ENCODE measurements at places on chromosomes 4 and X.

DNA sequence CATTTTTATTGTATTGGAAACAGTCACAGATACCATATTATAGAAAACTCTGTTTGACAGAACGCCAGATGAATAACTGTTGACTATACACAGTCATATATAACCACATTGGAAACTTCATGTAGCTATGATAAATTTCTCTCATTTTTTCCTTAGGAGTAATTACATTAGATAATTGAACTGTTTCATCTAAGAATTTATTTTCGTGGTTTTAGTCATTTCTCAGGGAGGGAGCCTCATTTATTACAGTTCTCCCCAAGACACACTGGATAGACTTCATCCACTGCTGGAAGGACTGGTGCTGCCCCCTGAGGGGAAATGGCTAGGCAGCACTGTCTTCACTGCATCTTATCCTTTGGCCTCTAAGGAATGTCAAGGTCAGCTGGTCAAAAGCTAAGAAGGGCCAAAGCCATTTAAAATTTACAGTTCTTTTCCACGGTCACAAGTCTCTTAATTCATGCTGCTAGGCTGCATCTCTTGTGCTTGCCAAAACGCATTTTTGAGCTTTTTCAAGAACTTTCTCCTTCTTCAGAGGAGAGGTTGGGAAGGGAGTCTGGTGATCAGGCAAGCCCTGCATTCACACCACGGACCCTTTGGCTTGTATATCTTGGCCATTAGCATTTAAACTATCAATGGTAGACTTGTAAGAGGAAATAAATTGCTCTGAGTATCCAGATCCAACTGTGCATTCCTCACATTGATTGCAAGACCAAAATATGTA is 145.1 kb downstream of the CBR4 start:
- DNase-seq = no peak

GRCh38 chr4:47852136-47852535 is 14.3 kb upstream of the CORIN start:
- no peak for DNase-seq

DNA sequence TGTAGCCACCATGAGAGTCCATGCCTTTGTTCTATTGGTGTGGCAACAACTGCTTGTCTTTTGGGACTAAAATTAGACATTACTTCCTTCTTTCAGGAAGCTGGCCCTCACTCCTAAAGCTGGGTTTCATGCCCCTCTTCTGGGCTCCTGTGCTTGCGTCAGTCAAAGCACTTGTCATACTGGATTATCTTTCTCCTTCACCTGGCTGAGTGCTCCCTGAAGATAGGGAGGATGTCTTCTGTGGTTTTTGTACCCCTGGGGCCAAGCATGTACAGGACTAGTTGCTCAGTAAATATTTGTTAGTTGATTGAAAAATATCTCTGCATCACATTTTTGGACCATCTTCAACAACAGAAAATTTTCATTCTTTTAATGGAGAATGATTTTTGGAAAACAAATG is 26.1 kb upstream of the LONRF3 start:
- DNase-seq = no peak

- DNase-seq = peak; percentile 47
These were observed 23.0 kb upstream of the SLC25A4 start for GRCh38 chr4:185119927-185120630.

DNA sequence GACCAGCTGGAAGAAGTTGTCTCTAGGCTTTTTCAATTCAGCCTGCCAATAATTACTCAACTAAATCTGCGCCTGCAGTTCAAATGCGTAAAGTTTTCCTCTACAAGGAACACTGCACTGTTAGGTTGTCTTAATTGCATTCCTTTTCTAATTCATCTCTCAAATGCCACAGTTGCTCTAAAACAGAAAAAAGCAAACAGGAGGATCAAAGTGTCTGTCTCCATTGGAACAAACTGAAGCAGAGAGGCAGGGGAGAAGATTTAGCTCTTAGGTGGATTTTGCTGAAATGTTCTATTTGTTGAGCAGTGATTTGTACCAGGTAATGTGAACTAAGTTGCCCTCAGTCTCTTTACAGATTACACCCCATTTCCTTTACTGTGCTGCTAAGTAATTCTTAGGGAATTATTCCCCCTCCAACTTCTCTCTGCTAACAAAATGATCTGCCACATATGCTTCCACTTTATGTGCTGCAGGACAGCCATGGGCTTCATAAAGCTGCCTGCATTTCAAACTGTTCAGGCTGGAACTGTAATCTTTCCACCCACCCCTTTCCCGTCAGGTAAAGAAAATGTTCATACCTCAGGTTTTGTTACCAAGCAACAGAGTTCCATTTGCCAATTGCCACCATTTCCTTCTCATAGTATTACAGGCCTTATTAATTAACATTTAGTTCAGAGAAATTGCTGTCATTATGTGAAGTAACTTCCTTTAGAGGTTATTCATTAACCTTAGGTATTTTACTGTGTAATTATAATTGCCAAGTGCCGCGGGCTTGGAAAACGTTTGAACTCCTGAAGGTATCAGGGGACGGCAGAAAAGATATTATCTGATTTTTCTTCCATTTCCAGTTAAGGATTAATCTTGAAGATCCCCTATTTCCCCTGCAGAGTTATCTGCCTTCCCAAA is 149.3 kb downstream of the SPRY1 start:
- no peak for DNase-seq

DNA sequence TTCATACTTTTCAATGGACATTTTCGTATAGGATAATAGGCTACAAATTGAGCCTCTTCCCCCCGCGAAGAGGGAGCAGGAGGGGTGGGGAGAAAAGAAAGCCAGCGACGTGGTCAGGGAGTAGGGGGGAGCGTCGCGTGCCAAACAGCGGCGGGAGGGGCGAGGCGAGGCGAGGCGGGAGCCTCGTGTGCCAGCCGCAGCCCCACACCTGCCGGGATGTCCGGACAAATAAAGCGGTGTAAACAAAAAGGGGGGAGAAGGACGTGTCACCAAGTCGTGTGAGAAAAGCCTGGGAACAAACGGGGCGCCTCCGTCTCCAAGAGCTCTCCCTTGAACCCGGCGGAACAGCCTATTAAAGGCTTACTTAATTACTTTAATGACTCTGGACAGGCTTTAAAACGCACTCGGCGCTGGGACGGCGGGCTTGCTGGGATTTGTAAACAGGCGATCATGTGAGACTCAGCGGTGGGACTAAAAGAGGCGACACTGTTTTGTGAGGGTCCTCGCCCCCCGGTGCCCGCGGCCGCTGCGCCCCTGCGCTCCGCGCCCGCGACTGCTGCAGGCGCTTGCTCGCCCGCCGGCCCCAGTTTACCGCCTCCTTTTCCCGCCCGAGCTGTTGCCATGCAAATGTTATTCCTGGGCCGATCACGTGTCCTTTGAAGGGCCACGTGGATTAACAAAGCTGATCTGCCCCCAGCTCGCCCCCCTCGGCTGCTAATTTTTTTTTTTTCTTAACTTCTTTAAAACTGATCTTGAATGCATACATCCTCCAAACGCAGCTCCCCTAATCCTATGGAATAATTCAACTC is at the start of gene HELT:
HELT (plus strand) TSS at position 527 of the 809 bp plus-strand sequence. CDS start 439 bp downstream, outside the sequence.
- DNase-seq = no peak

GRCh38 chr4:45033676-45034419 is 307.5 kb upstream of the GNPDA2 start:
- DNase-seq = peak; percentile 62

- DNase-seq = no peak
These were observed 44.9 kb downstream of the GPM6A start for GRCh38 chr4:175767150-175767549.

GRCh38 chrX:3712051-3712869 is 1.2 kb downstream of the PRKX start:
- DNase-seq = no peak

DNA sequence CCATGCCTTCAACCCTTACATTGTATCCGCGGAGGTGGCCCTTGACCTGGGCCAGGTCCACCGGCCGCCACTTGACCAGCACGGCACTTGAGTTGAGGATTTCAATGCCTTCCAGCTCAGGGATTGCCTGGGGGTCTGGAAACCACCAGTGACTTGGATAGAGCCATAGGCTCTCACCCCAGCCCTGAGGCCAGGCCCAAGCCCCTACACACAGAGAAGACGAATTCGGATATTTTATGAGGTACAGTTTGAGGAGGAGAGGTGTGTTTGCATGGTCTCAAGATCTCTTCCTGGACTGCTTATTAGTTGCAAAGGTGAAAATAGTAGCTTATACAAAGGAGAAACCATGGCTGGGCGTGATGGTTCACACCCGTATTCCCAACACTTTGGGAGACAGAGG is 20.3 kb downstream of the L1CAM start:
- no peak for DNase-seq

DNA sequence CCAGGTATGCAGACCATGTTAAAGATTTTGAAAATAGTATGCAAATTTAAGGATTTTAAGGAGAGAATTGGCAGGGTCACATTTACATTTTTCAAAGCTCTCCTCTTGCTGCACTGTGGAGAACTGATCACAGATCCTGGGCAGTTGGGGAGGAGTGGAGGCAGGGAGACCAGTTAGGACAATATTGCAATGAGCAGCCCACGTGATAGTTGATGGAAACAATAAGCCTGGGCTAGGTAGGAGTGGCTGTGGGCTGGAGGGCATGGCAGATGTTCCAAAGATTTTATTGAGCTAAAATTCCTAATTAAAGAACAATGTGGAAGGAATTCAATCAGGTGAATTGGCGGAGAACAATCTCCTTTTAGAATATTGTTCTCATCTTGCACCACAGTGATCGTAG is 50.6 kb downstream of the ENPEP start:
- DNase-seq = no peak

DNA sequence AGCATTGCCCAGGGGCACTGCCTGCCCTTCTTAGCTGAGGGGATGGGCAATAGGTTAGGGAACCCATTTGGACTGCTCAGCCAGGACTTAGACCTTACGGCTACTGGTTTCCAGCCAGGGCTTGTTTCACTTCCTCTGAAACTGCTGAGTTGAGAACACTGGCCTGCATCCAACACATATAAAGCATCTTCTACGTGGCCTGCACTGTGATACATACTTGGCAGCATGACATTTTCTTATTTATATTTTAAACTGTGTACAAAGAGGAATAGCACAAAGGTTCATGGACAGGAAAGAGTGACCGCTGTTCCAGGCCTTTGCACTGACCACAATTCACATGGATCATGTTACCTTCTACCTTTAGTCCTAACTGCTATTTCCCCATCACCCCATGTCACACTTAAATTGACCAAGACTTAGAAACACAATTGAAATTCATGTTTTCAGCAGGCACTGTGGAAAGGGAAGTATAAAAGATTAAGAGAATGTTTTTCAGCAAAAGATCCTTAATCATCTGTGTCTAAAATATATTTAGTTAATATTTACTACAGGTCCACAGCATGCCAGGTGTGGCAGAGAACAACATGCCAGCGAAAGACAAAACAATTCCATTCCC is 43.7 kb downstream of the NLGN4X start:
- DNase-seq = no peak

DNA sequence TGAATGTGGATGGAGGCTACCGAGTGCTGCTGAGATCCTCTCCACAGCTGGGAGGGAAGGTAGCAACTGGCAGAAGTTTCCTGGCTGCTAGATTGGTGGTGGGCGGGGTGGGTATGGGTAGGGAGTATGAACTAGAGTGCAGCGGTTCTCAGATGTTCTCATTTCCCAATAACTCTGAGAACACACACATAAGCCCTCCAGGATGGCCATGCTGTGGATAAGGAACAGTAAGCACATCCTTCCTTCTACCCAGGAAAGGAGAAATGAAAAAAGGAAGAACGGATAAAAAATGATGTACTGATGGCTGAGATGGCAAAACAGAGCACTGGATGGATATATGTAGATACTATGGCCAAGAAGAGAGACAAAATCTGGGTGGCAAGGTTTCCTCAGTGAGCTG is 116.0 kb downstream of the ZNF827 start:
- DNase-seq = no peak

DNA sequence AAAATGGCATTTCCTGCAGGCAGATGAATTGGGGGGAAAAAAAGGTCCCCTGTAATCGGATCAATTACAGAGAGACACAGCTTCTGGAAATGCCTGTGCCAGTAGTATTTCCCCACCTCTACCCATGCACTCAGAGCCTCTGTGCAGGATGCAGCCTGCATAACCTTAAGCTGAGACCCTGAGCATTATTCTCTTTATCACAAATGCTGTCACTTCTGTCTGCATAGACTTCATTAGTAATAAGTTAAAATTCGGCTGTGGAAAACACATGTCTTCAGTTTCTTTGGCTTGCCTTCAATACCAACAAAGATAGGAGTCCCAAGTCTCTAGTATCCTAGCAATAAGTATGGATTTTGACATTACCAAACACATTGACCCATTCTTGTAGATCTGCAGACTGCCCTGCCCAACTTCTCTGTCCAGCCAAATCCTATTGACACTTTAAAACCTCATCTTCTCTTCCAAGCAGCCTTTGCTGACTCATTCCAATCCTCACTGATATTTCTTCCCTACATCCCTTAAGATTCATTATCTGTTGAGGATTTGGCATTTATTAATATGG is 70.8 kb downstream of the LUZP4 start:
- DNase-seq = no peak

DNA sequence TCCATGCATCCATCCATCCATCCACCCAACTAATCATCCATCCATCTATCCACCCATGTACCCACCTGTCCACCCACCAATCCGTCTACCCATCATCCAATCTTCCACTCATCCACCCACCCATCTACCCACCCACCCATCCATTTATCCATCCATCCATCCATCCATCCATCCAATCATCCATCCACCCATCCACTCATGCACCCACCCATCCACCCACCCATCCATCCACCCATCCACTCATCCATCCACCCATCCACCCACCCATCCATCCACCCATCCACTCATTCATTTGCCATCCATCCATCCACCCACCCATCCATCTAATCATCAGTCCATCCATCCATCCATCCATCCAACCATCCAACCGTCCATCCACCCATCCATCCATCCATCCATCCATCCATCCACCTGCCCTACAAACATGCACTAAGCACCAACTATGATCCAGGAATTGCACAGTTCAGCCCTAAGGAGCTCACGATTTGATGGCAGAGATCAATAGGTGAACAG is 21.3 kb upstream of the MXD4 start:
- DNase-seq = peak; percentile 4

- no peak for DNase-seq
These were observed 140.5 kb downstream of the PACRGL start for GRCh38 chr4:20840648-20841190.

GRCh38 chrX:46770000-46770816 is 11.3 kb upstream of the SLC9A7 start:
- DNase-seq = no peak

- no peak for DNase-seq
These were observed 2.3 kb downstream of the MANBA start for GRCh38 chr4:102758241-102759160.

DNA sequence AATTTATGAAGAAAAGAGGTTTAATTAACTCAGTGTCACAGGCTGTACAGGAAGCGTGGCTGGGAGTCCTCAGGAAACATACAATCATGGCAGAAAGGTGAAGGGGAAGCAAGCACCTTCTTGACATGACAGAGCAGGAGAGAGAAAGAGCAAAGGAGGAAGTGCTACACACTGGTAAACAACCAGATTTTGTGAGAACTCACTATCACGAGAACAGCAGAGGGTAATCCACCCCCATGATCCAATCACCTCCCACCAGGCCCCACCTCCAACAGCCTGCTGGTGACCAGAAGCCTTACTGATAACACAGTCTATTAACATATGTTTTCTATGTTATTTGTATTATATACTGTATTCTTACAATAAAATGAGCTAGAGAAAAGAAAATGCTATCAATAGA is 254.8 kb downstream of the PCDH10 start:
- DNase-seq = no peak

GRCh38 chr4:152698089-152698499 is 18.3 kb upstream of the TMEM154 start:
- no peak for DNase-seq

All from heart left ventricle (tissue), 16 donors.